ENCODE measurements at places on chromosomes 7 and 10.

- DNase-seq, result no peak
These were observed 113.2 kb downstream of the KMT2E start for GRCh38 chr7:105127179-105127578.

- DNase-seq, result no peak
These were observed 111.6 kb upstream of the TBX20 start for GRCh38 chr7:35365523-35365922.

DNA sequence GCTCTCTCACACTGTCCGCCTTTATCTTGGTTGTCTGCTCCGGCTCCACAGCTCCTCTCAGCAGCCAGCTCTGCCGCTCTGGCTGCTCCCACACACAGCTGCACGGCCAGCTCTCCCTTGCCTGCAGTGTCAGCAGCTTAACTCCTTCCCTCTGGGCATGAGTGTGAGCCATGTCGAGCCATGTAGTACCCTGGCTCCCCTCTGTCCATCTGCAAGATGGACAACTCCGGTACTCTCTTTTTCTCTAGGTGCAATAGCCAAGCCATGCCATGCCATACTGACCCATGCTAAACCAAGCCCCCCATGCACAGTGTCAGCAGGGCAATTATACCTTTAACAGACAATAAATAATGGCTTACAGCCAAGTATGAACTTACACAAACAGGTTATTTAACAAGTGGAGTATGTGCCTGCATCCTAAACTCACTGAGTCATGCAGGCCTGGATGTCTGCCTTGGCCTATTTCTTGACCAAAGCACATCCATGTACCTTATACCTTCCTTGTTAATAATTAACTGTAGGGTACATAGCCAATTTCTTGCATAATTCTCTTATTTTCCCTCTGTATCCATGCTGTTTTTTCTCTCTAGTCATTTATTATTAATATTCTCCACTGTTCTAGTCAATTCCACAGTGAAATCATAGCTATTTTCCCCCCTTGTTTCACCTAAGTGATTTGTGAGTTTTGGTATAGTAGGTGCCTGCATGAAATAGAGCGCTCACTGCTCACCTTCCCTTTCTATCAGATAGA is 170.9 kb downstream of the CDK14 start:
- no peak for DNase-seq

DNA sequence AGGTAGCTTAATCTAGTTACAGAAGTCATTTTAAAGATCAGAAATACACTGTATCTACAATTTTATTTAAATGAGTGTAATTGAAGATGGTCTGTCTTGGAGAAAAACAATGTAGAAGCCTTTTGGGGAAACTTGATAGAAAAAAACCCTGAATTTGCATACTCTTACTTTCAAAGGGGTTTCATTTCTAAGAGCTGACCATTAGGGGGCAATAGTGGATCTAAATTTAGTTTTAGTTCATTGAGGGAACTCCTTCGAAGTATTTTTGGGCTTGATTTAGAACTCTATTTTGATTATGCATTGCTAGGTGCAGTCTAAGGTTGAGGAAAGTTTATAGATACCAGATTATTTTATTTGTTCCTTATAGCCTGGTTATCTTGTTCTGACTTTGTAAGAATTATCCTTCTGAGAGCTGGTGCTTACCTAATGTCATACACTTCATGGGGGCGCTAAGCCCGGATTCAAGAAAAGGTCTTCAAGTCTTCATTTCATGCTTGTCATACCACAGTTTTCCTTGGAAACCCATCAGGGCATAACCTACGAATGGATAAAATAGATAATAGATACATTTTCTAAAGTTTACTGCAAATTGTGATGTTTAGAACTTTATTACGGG is 69.1 kb upstream of the MXI1 start:
- peak; percentile 1 for DNase-seq

GRCh38 chr7:120344276-120344675 is 71.3 kb downstream of the KCND2 start:
- no peak for DNase-seq

DNA sequence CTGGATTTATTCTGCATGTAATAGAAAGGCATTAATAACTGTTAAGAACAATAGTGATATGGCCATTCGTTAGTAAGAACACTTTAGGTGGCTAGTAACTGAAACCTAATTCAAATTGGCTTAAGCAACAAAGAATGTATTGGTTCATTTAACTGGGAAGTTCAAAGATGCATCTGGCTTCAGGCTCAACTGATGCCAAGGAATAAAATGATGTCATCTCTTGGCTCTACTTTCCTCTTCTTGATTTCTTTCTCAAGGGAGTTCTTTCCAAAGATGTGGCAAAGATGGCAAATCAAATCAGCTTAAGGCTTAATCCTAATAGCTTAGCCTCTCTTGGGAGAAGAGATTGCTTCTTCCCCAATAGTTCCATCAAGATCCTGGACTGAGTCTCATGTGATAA is 51.6 kb downstream of the PIK3CG start:
- DNase-seq, result no peak

DNA sequence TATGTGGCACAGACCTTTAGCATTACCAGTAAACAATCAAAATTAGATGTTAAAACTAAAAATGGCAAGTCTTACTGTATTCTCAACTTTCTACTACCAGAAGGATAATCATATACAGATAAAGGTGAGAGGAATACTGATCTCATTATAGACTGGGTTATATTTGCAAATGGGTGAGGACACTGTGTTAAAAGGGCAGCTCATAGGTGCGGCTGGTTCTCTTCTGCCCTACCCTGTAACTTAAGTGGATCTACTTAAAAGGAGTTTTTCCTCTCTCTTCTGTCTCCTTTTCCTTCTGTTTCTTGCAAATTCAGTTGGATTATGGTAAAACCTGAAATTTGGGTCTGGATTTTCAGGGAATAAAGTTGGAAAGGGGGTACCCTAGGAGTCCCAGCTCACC is 33.0 kb downstream of the WASL start:
- no peak for DNase-seq

- no peak for DNase-seq
These were observed 144.7 kb downstream of the SPAG6 start for GRCh38 chr10:22489975-22490374.

- DNase-seq, result no peak
These were observed 8.0 kb upstream of the DMTF1 start for GRCh38 chr7:87144173-87144657.

DNA sequence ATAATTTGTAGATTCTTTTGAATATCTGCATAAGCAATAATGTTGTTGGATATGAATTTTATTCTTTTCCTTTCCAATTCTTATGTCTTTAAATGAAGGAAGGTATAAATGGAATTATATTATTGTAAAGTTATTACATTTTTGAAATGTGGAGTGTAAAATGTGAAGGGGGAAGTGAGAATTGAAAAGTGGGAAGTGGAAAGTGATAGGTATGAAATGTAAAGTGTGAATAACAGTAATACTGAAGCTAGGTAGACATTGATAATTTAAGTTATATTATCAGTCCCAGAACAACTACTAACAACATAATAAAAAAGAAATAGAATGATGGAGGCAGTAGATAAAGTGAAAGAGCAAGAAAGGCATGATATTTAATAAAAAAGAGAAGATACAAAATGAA is 39.7 kb upstream of the HYAL4 start:
- DNase-seq, result no peak

GRCh38 chr10:124075231-124075955 is 18.0 kb downstream of the CHST15 start:
- no peak for DNase-seq

All from amniotic stem cell (primary cell).